ENCODE measurements at places on chromosomes 5 and 9.

DNA sequence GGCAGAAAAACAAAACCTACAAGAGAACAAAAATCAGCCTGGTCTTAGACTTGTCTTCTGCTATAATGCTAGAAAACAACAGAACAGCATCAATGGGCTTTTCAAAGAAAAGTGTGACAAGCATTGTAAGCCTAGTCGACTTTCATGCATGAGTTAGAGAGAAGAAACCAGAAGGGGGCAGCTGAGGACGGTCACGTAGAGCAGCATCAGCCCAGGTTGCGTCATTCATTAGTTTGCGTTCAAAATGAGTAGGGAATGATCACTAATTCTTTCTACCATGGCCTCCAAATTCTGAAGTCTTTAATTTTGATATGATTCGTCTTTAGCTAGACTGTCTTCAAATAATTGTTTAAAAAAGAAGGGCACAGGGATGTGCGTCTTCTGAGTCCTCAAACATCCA lies 4.7 kb upstream of the ISCA1 start:
- DNase-seq = peak; percentile 62

DNA sequence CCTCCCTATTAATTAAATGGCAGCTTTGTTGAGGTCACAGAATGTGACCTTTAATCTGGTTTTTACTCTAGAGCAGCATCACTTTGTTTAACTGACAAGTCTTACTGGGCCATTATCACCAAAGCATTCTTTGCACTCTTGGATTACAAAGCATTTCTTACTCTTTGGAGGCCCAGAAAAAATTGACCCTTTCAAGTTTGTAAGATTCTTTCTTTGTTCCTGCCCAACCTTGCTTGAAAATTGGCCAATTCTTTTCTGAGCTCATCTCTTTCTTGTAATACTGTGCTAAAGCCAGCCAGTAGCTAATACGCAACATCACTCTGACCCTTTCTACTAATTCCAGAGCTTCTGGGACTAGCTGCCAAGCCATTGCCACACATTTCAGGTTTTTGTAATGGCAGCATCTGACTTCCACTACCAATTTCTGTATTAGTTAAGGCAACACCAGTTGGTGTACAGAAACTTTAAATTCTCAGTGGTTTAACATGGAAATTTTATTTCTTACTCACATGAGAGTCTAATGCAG lies 131.6 kb downstream of the PRDM6 start:
- DNase-seq = no peak

- peak; percentile 9 for DNase-seq
Observed at GRCh38 chr9:26457151-26457550, 435.5 kb downstream of the CAAP1 start.

DNA sequence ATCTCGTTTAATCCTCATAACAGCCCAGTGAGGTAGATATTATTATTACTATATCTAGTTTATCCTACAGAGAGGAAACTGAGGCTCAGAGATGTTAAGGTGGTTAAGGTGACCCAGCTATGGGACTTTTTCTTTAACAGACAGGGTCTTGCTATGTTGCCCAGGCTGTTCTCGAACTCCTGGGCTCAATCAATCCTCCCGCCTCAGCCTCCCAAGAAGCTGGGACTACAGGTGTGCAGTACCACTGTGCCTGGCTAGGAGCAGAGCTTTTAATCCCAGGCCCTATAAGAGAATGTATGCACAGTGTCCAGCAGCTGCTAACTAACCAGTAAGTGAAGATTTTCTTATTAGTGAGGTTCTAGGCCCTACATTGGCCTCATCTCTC lies 62.4 kb downstream of the PCDH1 start:
- DNase-seq = no peak

DNA sequence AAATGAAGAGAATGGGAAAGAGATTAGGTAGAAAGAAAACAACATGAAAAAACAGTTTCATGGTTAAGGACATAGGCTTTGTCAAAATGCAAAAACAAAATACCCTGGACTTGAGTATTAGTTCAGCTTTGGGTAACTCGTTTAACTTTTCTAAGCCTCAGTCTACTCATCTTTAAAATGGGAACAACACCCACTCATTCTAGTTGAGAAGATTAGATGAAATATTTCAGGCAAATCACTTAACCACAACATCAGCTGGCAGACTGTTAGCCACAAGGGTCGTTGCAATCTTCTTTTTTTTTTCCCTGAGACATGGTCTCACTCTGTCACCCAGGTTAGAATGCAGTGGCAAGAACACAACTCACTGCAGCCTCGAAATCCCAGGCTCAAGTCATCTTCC lies 185.6 kb downstream of the DCP2 start:
- DNase-seq = no peak

Measured in NCI-H82 (cell line).